ENCODE measurements at places on chromosomes 16 and 17. TPM values are rescaled to one million over a fixed set of nuclear protein-coding genes. Genes with fewer than 3 reads are reported as not detected.

SAMD14 gene
- total RNA-seq = 14.1 TPM

ITGAL gene
- not detected for total RNA-seq

CDRT15L2 gene
- total RNA-seq = not detected

TERB1 gene
- total RNA-seq = 0.06 TPM

SLC35G6 gene
- not detected for total RNA-seq

TMEM204 gene
- 67.7 TPM for total RNA-seq

ELP5 gene
- 22.4 TPM for total RNA-seq
